ENCODE measurements at places on chromosomes 16 and 17. TPM values are rescaled to one million over a fixed set of nuclear protein-coding genes. Genes with fewer than 3 reads are reported as not detected.

Gene CHAD
- not detected for total RNA-seq

Gene TBX6
- total RNA-seq: 0.29 TPM

Gene CRHR1
- 0.07 TPM for total RNA-seq

Gene SLFN14
- not detected for total RNA-seq

Gene TADA2A
- 10.5 TPM for total RNA-seq

Gene NTN1
- total RNA-seq: 0.64 TPM

Gene PRAC1
- total RNA-seq: not detected

Gene TP53TG3
- total RNA-seq: 0.28 TPM

Gene LRRC46
- total RNA-seq: 4.8 TPM

Gene MAP2K6
- 7.4 TPM for total RNA-seq

Gene KRTAP9-4
- not detected for total RNA-seq

Gene MYH11
- 0.09 TPM for total RNA-seq

Gene FBXO39
- total RNA-seq: 0.05 TPM

Gene CLEC3A
- not detected for total RNA-seq

Gene SEPTIN12
- not detected for total RNA-seq

Gene SERPINF2
- total RNA-seq: 4.2 TPM

Gene CLDN6
- 0.14 TPM for total RNA-seq

Gene TNFRSF13B
- not detected for total RNA-seq

Gene PMFBP1
- total RNA-seq: 0.03 TPM

Gene TTLL6
- 0.63 TPM for total RNA-seq

Gene OR1G1
- total RNA-seq: not detected

Gene SEC14L5
- 0.06 TPM for total RNA-seq

Gene KRTAP4-5
- not detected for total RNA-seq

Gene SLC7A6
- total RNA-seq: 26.4 TPM

Gene RNF222
- not detected for total RNA-seq

Gene AIPL1
- not detected for total RNA-seq

Gene KCTD19
- 0.19 TPM for total RNA-seq
